ENCODE measurements at places on chromosomes 3 and 15.

DNA sequence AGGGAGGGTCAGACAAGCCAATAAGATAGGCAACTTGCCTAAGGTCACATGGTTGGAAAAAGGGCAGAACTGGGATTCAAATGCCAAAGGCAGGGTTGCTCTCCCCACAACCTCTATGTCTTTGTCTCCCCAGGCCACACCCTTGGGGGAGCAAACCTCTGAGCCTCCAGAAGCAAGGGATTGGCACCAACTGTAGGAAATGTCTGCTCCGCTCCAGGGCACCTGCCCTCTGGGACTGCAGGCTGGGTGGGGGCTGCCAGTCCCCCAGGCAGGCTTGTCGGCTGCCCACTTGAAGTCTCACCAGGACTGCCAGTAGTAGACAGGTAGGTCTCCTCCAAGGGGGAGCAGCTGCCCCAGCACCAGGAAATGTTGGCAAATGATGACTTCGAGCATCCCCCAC lies 2.0 kb downstream of the FAM3D start:
- DNase-seq = no peak

DNA sequence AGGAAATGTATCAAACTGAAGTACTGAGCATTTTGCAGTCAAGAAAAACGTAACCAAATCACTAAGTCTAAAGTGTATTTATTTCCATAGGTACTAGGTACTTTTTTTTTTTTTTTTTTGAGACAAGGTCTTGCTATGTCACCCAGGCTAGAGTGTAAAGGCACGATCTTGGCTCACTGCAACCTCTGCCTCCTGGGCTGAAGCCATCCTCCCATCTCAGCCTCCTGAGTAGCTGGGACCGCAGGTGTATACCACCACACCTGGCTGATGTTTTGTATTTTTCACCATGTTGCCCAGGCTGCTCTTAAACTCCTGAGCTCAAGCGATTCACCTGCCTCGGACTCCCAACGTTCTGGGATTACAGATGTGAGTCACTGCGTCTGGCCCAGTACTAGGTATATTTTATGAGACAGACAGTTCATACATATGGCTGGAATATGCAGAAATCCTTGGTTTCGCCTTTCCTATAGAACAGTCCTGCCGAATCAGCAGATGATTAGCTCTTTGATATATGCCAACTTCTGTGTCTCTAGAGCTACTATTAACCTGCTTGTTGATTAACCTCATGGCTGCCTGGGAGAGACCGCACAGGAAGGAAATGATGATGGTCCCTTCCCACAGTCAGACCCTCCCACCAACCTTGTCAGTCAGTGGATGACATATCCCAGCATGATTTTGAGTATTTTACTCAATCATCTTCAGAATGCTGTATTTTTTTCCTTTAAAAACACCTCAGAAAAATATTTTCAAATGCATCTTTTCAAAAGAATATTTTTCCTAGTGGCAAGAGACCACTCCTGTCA lies 32.3 kb downstream of the TMOD3 start:
- DNase-seq = peak; percentile 55

DNA sequence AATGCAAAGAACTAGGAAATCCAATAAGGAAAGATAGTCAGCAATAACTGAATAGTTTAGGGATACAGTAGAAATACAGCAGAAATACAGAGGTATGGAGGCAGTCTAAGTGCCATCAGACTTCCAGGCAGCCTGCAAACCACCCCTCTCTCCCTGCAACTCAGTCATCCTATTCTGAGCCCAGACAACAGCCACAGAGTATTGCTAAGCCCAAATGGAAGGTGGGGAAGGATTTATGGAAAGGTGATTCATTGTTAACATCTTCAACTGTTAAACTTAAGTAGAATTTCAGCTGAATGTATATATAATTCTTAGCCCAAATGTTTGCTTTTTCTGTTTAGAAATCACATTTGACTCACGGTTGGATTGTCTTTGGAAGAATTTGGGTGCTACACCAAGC lies 300.4 kb downstream of the RBMS3 start:
- DNase-seq = no peak

GRCh38 chr3:13280122-13280790 lies 139.9 kb downstream of the NUP210 start:
- DNase-seq = no peak

DNA sequence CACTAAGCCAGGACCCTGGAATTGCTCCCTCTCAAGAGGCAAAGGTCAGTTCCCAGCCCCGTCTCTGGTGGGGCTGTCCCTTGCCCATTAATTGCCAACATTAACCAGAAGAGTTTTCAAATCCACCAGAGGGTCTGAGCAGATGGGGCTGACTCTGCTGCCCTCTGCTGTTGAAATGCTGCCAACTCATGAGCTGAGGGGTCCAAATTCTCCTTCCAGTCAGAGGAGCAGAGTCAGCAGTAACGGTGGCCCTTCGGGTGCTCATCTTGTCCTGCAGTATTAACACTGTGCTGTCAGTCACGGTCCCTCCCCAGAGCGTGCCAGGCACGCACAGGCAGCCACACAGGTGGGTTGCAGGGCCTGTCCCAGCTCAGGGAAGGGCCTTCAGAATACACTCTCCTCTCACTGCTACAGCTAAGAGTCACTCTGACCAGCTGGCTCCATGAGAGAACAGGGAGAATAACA lies 10.7 kb upstream of the SPTBN5 start:
- DNase-seq = peak; percentile 63

DNA sequence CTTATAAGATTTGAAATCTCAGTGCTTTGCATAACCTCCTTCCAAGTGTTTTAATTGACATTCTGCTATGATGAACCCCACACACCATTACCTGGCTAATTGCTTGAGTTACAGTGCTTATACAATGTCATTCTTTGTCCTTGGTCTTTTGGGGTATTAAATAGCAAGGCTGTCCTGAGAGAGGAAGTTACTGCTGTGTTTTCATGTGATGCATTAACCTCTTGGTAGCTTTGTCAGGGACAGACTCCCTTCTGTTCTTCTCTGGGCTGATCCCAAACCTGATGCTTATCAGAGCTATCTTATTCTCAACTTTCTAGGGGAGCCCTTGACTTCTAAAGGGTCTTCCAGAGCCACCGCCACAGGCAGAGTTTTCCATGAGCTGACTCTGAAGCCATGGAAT lies 12.4 kb upstream of the OTOL1 start:
- no peak for DNase-seq

DNA sequence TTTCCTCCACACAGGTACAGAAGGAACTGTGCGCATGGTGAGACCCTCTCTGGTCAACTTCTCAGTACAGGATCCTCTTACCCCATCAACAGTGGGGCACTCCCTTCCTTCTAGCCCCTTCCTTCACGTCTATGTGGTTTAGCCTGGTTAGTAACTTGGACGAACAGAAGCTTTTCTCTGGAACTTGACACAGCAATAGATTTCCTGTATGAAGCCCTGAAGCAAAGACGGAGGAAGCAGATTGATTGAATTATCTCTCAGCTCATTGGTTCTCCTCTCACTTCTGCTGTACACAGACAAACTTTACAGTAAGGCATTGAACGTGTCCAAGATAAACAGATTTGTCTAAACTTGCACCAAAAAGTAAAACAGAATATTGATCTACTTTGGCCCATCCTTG lies at the start of gene CD200R1:
Gene CD200R1 (minus strand): TSS at position 210 of the 400 bp plus-strand sequence. CDS start 246 bp downstream, outside the sequence.
- DNase-seq = no peak

DNA sequence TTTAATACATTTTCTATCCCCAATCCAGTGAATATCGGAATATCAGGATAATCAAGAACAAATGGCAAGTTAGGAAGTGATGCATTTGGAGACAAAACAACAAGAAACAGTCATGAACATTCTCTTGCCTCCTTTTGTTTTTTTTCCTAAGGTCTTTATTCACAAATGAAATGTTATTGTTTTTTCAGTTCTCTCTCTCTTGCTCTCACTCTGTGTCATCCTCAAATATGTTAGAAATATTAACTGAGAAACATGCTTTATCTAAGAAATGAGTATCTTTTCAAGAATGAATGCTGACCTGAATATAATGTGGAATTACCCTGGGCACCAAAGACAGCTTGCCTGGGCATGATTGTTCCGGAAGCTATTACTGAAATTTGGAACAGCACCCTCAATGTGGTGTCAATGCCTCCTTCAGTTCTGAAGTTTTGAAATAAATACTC lies 51.3 kb downstream of the RBMS3 start:
- no peak for DNase-seq

- DNase-seq = no peak
Observed at GRCh38 chr3:50395070-50395860, 35.9 kb upstream of the TMEM115 start.

DNA sequence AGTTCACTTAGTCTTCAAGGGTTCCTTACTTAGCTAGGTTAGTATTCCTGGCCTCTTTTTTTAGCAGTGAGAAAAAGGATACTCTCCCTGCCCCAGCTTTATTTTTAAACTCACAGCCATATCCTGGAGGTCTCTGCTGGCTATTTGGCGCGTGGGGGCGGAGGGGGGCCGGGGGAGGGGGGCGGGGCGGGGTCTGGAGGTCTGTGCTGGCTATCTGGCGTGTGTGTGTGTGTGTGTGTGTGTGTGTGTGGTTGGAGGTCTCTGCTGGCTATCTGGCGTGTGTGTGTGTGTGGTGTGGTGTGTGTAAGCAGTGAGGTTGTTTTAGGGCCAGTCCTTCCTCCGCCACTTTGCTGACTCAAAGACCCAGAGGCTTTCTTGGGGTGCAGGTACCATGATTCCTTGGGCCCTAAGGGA lies 579 bp upstream of the PLAAT1 start:
- no peak for DNase-seq

- DNase-seq = no peak
Observed at GRCh38 chr3:127770671-127771355, 51.5 kb downstream of the MGLL start.

GRCh38 chr15:26974120-26974780 lies 3.3 kb downstream of the GABRG3 start:
- DNase-seq = no peak

GRCh38 chr15:64205202-64205601 lies 42.4 kb upstream of the PPIB start:
- no peak for DNase-seq

DNA sequence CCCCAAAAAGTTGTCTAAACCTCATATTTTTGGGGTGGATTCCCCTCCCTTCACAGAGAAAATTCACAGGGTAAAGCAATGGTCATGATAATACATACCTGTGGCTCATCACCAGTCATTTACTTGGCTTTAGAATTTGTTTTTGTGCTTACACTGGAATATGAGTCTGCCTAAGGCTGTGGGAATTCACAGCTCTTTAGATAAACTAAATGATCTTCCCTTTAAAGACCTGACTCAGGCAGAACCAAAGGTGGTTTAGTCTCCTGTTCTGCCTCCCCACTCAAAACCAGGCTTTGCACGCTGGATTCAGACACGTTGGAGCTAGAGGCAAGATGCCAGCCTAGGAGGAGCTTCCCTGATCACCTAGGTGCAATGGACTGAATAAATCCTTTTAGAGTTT lies 40.3 kb upstream of the BNC1 start:
- no peak for DNase-seq

DNA sequence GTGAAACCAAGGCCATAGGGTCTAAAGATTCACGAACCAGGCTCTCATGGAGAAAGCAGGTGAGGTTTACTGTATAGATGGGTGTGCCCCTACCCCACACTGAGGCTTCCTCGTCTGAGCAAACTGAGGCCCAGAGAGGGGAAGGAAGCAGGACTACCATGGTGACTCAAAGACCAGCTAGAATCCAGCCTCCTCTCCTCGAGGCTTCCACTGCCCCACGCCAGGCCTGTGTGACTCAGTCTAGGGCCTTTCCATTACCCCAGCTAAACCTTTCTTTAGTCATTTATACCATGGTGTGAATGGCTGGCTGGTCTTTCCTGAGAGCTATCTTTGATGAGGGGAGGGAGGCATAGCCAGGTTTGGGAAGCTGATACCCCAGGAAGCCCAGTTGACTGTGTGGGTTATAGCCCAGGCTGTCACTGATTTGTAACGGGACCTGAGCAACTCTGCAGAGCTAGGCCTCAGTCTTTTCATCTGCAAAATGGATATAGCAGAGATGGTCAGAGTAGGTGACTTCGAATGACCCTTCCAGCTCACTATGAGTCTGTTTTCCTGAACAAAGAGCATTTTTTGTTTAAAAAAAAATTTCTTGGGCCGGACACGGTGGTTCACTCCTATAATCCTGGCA lies 3.0 kb upstream of the RHO start:
- no peak for DNase-seq

- no peak for DNase-seq
Observed at GRCh38 chr3:100653604-100654294, 44.3 kb downstream of the ADGRG7 start.

DNA sequence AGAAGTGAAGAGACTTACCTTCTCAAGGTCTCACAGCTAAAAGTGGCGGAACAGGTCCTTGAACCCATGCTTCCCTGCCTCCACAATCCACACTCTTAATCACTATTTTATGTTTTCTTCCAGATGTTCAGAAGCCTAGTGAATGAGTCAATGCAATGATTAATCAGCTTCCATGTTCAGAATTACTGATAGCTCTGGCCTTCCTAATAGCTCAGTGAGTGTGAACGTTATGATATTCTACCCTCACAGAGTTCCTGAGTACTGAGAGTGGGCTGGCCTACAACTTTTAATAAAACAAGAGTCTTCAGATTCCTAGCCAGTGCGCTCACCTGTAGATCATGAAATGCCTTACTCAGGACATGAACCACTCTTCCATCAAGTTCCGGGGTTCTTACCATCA lies 443.0 kb upstream of the ADAMTS9 start:
- DNase-seq = no peak

GRCh38 chr3:159852266-159852665 lies 136.4 kb upstream of the IL12A start:
- DNase-seq = no peak

DNA sequence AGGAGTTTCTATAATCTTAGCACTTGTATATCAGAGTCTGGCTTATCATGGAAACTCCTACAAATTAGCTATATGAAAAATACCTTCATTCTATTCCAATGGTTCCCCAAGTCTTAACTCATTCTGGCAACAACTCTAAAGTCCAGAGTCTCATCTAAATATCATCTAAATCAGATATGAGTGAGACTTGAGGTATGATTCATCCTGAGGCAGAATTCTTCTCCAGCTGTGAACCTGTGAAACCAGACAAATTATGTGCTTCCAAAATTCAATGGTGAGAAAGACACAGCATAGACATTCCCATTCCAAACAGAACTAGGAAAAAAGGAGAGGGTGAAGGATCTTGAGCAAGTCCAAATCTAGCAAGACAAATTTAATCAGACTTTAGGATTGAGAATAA lies 138.8 kb downstream of the THRB start:
- DNase-seq = no peak

GRCh38 chr3:88019024-88019423 lies 39.8 kb downstream of the CGGBP1 start:
- DNase-seq = no peak

GRCh38 chr3:35262406-35262805 lies 376.9 kb upstream of the ARPP21 start:
- no peak for DNase-seq

- no peak for DNase-seq
Observed at GRCh38 chr3:45566196-45566595, 28.4 kb upstream of the LIMD1 start.
